ENCODE measurements at places on chromosomes 2 and 18.

GRCh38 chr2:164826293-164827243 lies 15.1 kb downstream of the COBLL1 start:
- DNase-seq = no peak

DNA sequence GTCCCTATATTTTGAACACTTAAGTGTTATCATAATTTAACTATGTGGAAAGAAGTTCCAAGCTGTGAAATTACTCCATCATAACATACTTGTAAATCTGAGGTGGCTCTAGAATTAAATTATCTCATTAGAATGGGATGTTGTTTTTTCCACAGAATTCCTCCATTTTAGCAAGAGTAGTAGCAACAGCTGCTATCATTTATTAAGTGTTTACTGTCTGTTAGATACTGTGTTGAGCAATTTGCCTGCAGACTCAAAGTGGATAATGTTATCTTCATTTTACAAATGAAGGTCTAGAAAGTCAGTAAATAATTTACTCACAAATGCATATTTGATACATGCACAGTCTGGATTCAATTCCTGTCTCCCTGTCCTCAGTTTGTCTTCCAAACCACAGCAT lies 504.8 kb upstream of the NRP2 start:
- DNase-seq = no peak

GRCh38 chr2:181810823-181811695 lies 80.5 kb upstream of the ITPRID2 start:
- DNase-seq = no peak

- no peak for DNase-seq
Measured at GRCh38 chr2:212387146-212387545, 151.5 kb downstream of the ERBB4 start.

DNA sequence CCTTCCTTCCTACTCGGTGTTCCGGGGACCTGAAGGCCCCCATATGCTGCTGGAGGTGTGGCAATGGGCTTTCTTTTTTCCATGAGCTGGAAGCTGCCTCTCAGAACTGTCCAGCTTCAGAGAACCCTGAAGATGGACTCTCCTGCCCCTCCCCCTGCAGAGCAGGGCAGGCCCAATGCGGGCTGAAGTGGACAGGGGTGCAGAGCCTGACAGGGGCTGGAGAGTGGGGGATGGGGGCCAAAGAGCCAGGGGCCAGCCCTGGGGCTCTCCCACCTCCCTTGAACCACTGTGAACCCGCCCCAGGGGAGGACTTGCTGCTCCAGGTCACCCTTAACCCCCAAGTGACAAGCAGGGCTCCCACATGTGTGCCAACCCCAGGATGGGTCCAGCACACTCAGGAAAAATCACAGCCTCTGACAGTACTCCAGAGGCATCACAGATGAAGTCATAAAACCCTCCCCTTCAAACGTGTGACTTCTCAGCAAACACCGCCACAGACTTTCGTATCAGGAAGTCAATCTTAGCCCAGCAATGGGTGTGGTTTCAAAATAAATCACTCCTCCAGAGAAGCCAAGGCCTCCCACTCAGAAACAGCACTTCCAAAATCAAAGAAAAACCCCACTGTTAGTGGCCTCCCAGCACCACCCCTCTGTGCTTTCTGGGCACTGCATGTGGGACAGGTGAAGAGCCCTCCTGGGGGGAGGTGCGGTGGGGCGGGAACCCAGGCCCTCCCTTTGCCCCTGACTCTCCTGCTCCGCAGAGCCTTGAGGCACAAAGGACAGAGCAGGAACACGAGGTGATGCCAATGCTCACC lies 135.8 kb downstream of the HDAC4 start:
- DNase-seq = peak; percentile 68

- no peak for DNase-seq
Measured at GRCh38 chr2:144011553-144011952, 508.4 kb downstream of the ZEB2 start.

DNA sequence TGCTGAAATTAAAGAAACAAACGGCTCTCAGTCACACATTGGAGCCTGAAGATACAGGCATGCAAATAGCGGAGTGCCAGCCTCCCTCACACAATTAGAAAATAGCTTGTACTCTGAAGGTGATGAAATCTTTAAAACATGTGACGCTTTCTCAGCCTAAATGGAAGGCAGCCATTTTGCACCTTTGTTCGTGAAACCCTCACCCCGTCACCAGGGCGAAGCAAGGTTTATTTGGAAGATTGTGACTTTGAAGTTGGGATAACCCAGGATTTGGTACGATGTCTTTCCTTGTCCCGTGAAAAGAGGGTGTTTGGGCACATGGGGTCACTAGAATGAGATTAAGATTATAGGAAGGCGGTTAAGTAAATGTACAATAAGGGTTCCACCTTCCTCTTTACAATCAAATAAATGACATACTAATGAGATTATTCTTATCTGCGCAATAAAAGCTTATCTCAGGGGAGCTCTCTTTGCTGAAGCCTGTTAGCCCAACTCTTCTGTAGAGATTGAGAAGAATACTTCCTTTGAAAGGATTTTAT lies 4.2 kb downstream of the SH3BP4 start:
- no peak for DNase-seq
